CD8-positive, alpha-beta T cell (primary cell): ENCODE measurements at places on chromosomes 5 and 9.

DNA sequence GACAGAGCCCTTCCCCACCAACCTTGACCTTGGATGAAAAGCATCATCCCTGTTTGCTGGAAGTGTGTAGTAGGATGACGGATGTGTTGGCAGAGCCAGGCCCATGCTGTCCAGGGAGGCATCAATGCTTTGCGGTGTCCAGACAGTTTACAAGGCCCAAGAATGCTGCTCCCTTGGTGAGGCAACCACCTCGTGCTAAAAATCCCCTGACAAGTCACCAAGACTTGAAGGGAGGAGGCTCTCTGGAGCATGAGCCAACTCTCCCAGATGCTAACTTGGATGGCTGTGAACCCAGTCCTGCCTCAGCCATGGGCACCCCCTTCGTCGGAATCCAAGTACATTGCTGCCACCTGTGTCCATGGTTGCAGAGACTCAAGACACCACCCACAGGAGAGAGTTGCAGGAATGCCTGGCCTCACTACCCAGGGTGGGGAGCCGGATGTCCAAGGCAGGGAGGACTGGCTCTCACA lies 9.5 kb upstream of the NKD2 start:
- no peak for DNase-seq

DNA sequence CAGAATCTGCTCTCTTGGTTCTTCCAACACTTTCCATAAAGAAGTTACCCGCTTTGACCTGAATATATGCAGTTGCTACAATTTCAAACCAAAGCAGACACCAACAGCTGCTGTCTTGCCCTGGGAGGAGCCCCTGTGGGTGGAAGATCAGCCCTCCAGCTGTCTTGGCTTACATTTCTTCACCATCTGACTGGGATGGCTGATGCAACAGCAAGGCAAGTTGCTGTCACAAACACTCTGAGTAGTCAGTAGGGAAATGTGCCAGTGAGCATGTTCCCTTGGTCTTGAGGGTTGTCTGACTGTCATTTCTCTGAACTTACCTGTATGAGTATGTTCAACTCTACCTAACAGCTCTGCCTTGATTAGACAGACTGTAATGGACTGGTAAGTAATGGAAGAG lies 152.9 kb downstream of the SGCD start:
- DNase-seq: no peak

GRCh38 chr9:121192959-121193640 lies 8.6 kb downstream of the RAB14 start:
- no peak for DNase-seq

DNA sequence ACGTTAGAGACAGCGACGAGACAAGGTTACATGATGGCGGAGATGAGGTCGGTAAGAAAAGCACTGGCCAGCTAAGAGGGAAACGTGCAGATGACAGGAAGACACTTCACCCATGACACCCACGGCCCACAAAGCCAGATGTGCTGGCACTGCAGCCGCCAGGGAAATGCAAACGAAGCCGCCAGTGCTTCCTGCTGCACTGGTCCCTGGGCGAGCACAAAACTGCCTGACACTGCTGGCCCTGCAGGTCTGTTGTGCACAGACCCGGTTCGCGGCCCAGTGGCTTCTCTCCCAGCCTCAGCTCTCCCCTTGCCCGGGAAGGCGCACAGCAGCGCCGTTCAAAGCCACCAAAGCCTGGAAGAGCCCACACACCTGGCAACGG lies 20.3 kb downstream of the QSOX2 start:
- peak; percentile 37 for DNase-seq

DNA sequence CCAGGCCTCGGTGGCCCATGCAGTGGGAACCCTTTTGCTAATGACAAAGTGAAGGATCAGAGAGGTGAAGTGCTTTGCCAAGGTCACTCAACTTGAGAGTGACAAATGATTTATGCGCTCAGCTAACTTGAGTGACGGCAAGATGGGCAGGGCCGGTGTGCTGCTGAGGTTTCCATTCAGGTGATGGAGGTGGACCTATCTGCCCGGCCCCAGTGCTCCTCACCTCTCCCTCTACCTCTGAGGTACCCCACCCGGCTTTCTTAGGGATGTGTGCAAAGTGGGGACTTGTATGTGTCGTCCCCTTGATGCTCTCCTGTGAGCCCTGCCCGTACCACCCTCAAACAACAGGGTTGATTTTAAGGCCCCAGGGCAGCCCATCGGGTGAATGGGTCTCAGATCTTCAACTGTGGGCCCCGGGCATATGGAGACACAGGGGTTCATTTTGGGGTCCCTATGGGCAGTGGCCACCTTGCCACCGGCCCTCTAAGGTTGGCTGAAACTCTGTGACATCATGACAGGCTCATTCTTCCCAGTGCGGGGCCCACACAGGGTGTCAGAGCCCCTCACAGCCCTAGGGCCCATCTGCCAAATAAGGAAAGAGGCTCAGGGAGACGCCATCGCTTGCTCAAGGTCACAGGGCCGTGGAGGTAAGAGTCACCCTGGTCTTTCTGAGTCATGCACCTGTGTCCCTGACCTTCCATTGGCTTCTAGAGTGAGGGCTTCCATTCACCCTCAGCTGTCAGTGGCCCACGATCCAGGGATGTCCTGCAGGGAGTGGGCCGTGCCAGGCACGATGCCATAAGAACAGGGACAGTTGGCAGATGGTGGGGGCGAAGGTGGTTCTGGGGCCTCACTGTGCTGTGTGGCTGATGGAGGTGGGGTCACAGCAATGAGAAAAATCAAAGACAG lies 170.6 kb upstream of the MVB12B start:
- no peak for DNase-seq

DNA sequence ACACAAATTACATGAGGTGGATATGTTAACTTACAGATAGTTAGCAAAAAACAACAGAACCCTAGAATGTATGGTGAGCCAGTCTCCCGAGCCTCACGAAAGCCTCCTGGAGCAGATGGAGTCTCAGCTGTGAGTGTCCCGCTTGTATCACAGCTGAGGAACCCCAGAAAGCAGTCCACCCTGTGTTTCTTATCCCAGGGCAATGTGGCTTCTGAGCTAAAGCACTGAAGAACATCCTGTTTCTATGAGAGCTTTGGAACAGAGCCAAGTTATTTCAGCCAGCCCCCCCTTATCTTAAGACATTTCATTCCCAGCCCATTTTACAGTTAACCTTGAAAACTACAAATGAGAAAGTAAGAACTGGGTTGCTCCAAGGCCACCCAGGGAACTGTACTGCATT lies 1220.9 kb upstream of the CDH6 start:
- no peak for DNase-seq

GRCh38 chr5:59130431-59130830 lies 547.6 kb downstream of the RAB3C start:
- DNase-seq: no peak

GRCh38 chr5:171669571-171669970 lies 116.0 kb upstream of the SMIM23 start:
- DNase-seq: no peak

DNA sequence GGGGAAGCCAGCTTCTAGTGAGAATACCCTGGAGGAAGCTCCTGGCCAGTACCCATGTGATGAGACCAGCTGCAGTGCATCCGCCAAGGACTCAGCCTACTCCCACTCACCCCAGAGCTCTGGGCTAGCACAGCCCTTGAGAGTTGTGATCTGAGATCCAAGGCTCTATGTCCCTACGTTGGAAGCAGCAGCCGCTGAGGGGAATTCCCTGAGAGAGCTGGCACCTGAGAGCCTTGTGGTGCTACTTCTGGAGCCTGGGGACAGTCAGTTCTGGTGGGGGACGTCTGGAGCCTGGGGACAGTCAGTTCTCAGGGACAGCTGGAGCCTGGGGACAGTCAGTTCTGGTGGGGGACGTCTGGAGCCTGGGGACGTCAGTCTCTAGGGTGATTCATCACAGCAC lies 39.2 kb downstream of the PDZD2 start:
- DNase-seq: no peak

DNA sequence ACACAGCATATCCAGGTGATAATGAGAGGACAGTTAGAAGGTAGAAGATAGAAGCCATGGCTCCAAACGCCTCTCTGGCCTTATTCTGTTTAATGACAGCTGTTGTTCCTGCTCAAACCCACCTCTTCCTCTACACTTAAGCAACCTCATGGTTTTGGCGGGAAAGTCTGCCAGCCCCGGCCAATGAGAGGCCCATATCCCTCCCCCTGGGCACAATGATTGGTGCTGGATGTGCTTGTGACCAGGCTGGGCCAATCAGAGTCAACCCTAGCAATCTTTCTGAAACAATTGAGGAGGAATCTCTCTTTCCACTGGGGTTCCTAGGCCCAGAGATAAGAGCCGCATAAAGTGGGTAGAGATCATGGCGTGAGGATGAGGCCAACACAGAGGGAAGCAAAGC lies 4.8 kb upstream of the GFI1B start:
- no peak for DNase-seq

- DNase-seq: no peak
Measured at GRCh38 chr5:153496835-153497234, 6.4 kb downstream of the GRIA1 start.

- DNase-seq: no peak
Measured at GRCh38 chr5:171622010-171622409, 163.6 kb upstream of the SMIM23 start.

DNA sequence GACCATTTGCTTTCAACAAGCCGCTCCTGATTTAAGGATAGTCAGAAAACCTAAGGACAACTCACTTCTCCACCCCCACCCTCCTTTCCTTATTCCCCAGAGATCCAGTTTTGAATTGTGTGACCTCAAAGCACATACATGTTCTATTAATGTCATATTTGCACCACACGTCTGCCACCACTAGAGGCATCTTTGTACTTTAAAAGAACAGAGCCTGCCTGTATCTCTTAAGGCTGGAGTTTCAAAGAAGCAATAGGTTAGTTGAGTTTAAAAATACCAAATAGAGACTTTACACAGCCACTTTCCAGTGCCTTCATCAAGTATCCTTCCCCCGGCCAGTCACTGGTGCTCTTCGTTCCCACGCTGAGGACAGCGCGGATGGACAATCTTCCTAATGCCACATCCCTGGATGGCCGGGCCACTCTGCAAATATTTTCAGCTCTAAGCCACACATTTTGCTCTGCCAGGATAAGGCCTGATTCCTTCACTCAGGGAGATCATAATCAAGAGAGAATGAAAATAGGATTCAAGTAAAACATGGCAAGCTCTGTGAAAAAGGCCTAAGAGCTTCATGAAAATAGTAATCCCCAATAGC lies 146.3 kb downstream of the SNCAIP start:
- DNase-seq: no peak

GRCh38 chr5:74044936-74045335 lies 418.9 kb downstream of the ARHGEF28 start:
- DNase-seq: no peak

- DNase-seq: no peak
Measured at GRCh38 chr5:137570070-137570469, 70.9 kb upstream of the SPOCK1 start.

GRCh38 chr9:130658893-130659698 lies 5.3 kb upstream of the PRDM12 start:
- DNase-seq: no peak

GRCh38 chr5:67974471-67974870 lies 241.1 kb upstream of the PIK3R1 start:
- DNase-seq: no peak

DNA sequence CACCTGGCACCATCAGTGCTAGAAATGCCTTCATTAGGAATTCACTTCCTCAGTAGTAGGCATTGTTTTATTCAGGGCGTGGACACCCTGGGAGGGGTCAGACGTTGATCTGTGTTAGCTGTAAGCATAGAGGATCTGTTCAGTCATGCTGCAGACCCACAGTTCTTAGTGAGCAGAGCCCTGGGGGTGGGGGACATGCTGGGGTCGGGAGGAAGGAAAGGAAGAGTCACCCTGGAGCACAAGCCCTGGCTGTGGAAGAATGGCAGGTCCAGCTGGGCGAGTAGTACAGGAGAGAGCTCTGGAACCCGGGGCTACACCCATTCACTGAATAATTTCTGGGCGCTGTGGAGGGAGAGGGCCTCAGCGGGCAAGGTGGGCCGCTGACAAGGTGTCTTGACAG lies 172.5 kb downstream of the FSTL4 start:
- no peak for DNase-seq

GRCh38 chr5:35242702-35243258 lies 12.5 kb upstream of the PRLR start:
- no peak for DNase-seq
